CD4-positive, alpha-beta T cell treated with Interleukin-17A for 1 hour (primary cell): ENCODE measurements at places on chromosomes 1 and 21.

GRCh38 chr1:57024855-57025254 is 59.0 kb upstream of the C8B start:
- no peak for DNase-seq

DNA sequence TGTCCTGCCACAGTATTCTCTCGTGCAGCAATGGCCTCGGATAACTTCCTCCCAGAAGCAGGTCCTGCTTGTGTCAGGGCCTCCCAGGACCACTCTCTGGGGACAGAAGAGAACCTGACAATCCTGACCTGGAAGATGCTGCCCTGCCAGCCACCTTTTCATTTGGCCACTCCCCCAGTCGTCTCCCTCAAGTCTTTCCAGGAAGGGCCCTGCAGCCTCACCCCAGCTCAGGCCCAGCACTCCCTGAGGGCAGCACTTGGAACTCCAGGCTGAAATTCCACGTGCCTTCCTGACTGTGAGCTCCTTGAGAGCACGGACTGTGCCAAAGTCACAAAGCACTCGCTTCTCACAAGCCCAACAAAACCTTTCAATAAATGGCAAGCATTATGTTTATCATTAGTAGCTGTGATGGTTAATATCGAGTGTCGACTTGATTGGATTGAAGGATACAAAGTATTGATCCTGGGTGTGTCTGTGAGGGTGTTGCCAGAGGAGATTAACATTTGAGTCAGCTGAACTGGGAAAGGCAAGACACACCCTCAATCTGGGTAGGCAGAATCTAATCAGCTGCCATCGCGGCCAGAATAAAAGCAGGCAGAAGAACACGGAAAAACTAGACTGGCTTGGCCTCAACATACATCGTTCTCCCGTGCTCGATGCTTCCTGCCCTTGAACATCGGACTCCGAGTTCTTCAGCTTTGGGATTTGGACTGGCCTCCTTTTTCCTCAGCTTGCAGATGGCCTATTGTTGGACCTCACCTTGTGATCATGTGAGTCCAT is 2.3 kb upstream of the CLEC20A start:
- no peak for DNase-seq

DNA sequence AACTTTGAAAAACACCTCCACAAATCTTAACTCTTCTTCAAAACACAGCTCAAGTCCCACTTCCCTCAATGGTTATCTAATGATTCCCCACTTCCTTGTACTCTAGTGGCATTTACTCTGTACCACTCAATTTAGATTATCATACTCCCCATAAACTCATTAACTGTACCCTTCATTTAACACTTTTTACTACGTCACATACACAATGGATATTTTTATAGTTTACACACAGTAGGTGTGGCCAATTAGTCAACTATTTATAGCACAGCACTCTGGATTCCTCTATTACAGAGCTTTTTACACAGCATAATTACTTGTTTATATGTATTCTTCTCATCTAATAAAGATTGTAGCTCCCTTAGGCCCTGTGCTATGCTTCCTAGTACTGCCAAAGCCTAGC is 62.1 kb downstream of the FOXJ3 start:
- DNase-seq, result no peak

DNA sequence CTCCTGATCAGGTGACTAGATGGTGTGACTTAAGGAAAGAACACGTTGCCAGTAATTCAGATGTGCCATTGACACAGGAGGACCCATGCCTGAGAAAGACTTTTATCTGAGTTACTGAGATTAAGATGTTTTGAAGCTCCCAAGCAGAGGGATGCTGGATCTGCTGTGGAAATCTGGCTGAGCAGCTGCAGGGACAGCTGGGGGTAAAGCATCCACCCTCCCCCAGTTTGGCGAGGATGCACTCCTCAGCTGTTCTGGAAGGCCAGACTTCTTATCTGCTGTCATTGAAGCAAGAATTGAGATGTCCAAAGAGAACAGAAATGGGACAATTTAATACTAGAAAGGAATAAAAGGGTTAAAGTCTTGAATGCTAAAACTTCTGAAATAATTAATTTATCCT is 25.7 kb downstream of the TTC3 start:
- DNase-seq, result no peak
